ENCODE measurements at places on chromosomes 7 and 10.

GRCh38 chr7:73623798-73624668, at the start of gene MLXIPL:
MLXIPL (minus strand) TSS chr7:73624522; CDS start chr7:73624492, 30 bp downstream.
- DNase-seq = peak; percentile 7

DNA sequence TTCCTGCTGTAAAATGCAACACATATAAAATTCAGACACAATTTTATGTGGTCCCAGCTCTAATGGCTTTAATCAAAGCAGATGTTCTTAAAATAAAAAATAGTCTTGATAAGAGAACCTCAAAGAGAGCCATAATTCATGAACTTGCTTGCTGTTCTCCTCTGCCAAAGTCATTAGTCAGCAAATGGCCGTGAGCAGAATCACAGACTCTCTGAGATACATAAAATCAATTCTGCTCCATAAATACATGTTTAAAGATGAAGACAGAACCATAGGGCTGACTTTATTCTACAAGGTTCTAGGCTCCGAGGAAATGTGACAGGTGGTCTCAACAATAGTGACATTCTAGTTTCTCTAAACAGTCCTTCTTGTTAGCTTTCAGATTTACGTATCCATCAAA, 29.8 kb downstream of the HSPA12A start:
- no peak for DNase-seq

GRCh38 chr7:1052031-1052818, 7.9 kb downstream of the GPR146 start:
- DNase-seq = no peak

DNA sequence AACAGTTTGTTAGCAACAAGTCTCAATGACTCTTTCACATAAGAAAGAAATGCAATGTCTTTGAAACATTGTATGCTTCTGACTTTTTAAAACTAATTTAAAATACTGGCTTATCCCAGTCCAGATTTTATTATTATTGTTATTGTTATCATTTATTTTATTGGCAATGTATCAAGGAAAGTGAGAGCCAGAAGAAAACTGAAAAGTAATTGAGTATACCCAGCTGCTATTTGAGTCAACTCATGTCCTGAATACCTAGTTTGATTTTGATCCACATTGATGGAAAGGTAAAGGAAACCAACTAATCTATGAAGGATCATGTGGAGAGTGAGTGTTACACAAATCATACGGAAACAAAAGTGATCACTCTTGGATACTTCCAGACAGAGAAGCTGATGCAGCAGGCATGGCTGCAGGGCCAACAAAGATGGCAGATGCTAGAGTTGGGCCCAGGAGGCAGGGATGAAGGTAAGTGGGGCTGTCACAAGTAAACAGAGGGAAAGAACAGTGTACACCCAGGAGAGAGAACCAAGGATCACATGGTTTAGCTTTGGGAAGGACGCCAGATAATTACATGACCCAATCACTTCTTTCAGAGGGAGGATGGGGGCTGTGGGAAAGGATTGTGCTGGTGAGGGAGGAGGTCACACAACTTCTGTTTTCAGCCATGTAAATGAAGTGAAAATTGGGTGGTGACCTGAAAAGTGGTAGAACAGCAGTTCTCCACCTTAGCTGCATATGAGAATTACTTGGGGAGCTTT, 179.2 kb upstream of the NAMPT start:
- DNase-seq = no peak

- no peak for DNase-seq
These were observed 114.0 kb downstream of the BBS9 start for GRCh38 chr7:33243319-33243881.

- no peak for DNase-seq
These were observed 13.1 kb downstream of the IFT22 start for GRCh38 chr7:101308245-101309085.

GRCh38 chr10:101120884-101121653, 10.0 kb upstream of the TLX1 start:
- no peak for DNase-seq

- DNase-seq = no peak
These were observed 59.0 kb downstream of the CCDC6 start for GRCh38 chr10:59847326-59847725.

DNA sequence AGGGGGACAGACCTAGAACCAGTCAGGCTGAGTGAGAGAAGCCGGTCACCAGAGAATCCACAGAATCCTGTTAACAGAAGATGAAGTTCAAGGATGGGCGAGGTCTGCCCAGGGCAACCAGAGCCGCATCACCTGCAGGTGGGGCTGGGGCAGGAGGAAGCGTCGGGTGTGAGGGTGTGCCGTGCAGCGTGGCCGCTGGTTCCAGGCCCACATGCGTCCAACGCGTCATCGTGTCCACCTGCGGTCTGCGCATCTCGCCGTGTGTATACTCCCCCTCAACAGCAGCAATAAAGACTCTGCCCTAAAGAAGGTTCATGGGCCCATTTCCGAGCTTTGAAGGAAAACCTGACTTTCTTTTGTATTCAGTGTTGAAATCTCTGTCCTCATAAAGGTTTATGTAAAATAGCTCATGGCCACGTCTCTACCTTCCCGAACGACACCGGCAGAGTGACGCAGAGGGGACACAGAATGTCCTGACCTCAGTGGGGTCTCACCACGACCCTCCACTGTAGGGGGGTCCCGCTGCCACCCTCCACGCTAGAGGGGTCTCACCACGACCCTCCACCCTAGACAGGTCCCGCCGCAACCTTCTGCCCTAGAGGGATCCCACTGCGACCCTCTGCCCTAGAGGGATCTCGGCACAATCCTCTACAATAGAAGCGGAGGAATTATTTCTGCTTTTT, 446.9 kb downstream of the PTPRN2 start:
- no peak for DNase-seq

GRCh38 chr10:128843972-128844371, 623.1 kb upstream of the MGMT start:
- DNase-seq = no peak

- no peak for DNase-seq
These were observed 191.9 kb downstream of the SFMBT2 start for GRCh38 chr10:7218968-7219367.

DNA sequence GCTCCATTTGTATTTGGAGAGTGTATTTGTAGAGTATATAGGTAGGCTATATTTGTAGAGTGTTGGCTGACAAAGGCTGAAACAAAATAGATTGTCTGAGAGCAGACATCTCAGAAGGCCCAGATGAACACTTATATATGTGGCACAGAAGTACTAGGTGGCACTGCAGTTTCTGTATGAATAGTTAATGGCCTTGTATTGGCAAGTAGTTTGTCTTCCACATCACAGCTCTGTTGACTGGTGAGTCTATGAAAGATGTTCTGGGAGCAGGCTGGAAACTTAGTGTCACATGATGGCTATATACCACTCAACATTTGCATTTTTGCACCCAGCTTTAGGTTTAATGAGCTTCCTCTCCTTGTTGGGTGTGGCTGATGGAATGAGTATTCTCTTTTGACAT, 51.9 kb downstream of the CCNY start:
- DNase-seq = no peak

- no peak for DNase-seq
These were observed 1043.2 kb upstream of the C7orf33 start for GRCh38 chr7:147547252-147547897.

- DNase-seq = no peak
These were observed 103.5 kb downstream of the SRI start for GRCh38 chr7:88116235-88116795.

GRCh38 chr10:33773253-33773573, 438.7 kb upstream of the NRP1 start:
- no peak for DNase-seq

DNA sequence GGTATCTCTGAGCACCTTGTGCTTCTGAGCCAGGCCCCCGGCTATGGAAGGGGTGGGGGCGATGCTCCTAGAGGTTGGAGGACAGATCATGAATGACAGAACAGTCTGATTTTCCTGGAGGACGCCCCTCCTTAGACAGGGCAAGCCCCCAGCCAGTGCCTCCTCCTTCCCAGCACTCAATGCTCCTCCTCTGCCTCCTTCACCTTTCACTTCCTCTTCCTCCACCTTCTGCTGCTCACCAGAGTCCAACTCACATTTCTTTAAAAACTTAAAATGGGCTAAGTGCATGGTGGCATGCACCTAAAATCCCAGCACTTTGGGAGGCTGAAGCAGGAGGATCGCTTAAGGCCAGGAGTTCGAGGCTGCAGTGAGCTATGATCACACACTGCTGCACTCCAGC, 71.1 kb upstream of the CUX1 start:
- no peak for DNase-seq

GRCh38 chr7:112439476-112439875, 10.8 kb upstream of the IFRD1 start:
- no peak for DNase-seq

- no peak for DNase-seq
These were observed 980 bp downstream of the ADAM8 start for GRCh38 chr10:133275684-133276092.

GRCh38 chr7:47347816-47348385, 234.0 kb downstream of the TNS3 start:
- no peak for DNase-seq

- no peak for DNase-seq
These were observed 113.5 kb downstream of the RTKN2 start for GRCh38 chr10:62155054-62155680.

- no peak for DNase-seq
These were observed 314.6 kb downstream of the CXCL12 start for GRCh38 chr10:44070282-44070681.

DNA sequence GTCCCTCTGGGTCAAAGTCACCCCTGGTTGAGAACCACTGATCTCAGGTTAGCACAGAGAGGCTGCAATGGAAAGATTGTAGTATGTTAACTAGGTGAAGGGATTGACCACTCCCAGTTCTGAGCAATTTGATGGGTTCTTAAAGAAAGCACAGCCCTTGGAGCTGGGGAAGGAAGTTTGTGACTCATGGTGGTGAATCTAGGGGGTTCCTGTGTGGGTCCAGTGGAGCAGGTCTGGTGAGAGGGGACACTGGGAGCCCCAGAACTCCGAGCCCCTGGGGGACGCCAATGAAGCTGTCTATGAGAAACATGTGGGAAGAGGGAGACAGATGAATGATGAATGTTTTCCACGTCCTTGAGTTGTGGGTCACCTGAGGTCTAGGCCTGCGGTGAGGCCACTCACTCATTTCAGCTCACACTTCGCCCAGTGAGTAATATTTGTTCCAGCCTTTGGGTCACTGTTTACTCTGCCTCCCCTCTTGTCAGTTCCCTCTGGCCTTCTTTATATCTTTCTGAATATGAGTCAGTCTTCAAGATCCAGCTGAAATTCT, 341.9 kb downstream of the LRMDA start:
- DNase-seq = no peak

DNA sequence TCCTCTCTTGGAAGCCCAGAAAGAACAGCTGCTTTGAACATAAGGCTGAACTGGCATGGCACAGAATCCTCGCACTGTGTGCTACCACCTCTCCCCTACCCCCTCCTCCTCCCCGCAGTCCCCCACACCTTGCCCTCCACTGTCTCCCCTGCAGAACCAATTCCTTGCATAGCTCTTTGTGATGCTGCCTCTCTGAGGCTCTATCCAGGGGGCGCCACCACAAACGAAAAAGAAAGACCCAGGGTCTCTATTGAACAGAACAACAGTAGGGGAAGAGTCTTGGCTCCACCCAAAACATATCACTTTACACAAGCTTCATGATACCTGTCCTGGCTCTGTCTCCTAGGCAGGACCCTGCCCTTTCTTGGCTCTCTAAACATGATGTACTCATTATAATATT, 26.2 kb upstream of the EBLN1 start:
- DNase-seq = no peak

- DNase-seq = no peak
These were observed 313.2 kb downstream of the PTPRN2 start for GRCh38 chr7:158274404-158274811.

DNA sequence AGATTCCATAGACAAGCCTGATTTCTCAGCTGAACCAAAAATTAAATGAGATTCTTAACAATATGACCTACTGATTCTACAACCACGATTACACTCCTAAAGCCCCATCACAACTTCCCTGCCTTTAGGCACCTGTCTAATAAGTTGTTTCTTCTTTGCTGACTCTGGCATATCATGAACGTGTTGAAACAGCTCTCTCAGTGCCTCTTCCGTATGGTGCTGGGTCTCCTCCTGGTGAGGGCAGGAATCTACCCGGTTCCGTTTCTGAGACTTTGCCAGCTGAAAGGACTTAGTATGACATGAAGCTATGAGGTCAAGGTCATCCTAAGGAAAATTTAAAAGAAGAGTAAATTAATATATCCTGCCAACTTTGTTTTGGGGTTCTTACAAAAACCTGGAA, 48.6 kb downstream of the ARHGAP19 start:
- DNase-seq = no peak

DNA sequence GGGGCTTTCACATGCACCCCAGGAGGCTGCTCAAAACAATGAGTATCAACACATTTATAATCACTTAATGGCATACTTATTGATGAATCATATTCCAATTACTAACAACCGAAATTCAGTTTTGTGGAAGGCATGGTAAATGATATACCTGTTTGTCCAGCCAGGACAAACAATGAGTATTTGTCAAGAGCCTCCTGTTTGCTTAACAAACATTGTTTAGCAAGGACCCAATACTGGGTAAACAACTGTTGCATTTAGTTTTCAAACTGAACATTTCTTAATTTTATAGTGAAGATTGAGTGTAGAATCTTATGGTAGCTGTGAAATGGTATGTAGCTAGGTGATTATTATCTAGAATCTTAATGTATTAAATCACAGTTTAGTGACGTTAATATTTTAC, 473.7 kb downstream of the ATRNL1 start:
- no peak for DNase-seq

- no peak for DNase-seq
These were observed 244.7 kb downstream of the KIF20B start for GRCh38 chr10:89946106-89946505.

DNA sequence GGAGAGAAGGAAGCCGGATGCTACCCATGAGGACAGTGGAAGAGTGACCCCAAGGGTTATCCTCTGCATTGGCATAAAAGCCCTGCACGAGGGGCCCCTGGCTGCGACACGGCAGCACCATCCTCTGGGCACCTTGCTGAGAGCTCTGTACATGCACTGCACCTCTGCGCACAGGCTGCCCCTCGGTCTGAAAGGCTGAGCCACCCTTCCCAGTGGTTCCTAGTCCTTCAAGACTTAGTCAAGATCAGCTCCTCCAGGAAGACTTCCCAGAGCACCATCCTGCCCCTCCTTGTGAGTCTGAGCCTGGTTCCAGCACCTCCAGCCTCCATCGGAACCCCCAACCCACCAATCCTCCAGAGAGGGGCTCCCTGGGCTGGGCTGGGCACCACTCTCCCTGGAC, 37.9 kb upstream of the CNPY1 start:
- DNase-seq = no peak

- no peak for DNase-seq
These were observed 3.5 kb downstream of the FASTK start for GRCh38 chr7:151076863-151077704.
